ENCODE measurements at places on chromosomes 7 and 10.

GRCh38 chr7:7959979-7960670 is 8.5 kb upstream of the GLCCI1 start:
- no peak for DNase-seq

- no peak for DNase-seq
Observed at GRCh38 chr10:86346799-86347665, 19.6 kb downstream of the GRID1 start.

DNA sequence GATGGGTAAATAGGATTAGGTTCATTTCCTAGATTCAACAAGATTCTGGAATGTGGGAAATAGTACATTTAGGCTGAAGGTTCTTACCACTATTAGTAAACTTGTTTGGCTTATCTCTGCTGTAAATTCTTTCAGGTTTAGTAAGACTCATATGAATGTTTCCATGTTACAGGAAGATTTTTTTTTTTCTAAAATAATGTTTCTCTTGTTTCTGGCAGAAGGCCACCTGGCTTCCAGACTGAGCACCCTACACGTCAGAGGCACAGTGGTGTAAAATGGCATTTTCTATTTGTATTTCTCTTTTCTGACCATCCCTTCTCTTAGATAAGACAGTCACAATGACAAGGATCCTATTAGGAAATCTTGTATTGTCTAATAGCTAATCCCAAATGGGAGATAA is 22.7 kb upstream of the AASS start:
- DNase-seq: no peak

- DNase-seq: no peak
Observed at GRCh38 chr7:108265007-108265406, 134.8 kb upstream of the LAMB4 start.

DNA sequence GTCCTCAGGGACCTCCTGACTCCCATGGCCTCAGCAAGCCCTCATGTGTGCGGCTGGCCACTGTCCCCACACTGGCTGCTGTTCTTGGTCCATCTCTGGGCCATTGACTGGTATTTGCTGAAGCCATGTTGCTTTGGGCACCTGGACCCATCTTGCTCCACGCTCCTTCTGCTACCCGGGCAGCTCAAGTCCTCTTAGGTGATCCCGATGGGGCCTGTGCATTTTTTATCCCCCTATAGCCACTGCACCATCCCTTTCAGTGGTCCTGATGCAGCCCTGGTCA is 16.7 kb downstream of the RAMP3 start:
- DNase-seq: no peak

GRCh38 chr7:113784316-113784715 is 134.5 kb downstream of the PPP1R3A start:
- no peak for DNase-seq

- DNase-seq: peak; percentile 24
Observed at GRCh38 chr10:14186245-14186644, 144.5 kb downstream of the FRMD4A start.

- no peak for DNase-seq
Observed at GRCh38 chr7:69968969-69969556, 370.8 kb downstream of the AUTS2 start.
